ENCODE measurements at places on chromosomes 2 and 18. TPM values are rescaled to one million over a fixed set of nuclear protein-coding genes. Genes with fewer than 3 reads are reported as not detected.

DNA sequence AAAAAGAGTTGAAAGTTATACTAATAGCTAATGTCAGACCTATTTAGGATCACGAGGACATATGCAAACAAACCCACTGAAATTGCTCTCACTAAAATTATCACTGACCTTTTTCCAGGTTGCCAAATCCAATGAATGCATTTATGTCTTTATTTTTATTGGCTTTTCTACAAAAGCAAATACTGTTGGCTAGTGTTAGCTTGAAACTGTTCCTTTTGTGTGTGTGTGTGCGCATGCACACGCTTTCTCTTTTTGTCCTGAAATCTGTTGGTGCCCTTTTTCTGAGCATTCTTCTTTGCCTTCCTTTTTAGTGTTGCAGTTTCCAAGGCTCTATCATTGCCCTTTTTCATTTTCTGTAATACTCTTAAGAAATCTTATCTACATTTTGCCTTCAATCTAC is 1269.2 kb downstream of the LRP1B start:
- no peak for DNase-seq

- no peak for DNase-seq
These were observed 14.0 kb upstream of the PDCL3 start for GRCh38 chr2:100548771-100549170.

The KCNS3 gene
- 10.7 TPM for total RNA-seq

DNA sequence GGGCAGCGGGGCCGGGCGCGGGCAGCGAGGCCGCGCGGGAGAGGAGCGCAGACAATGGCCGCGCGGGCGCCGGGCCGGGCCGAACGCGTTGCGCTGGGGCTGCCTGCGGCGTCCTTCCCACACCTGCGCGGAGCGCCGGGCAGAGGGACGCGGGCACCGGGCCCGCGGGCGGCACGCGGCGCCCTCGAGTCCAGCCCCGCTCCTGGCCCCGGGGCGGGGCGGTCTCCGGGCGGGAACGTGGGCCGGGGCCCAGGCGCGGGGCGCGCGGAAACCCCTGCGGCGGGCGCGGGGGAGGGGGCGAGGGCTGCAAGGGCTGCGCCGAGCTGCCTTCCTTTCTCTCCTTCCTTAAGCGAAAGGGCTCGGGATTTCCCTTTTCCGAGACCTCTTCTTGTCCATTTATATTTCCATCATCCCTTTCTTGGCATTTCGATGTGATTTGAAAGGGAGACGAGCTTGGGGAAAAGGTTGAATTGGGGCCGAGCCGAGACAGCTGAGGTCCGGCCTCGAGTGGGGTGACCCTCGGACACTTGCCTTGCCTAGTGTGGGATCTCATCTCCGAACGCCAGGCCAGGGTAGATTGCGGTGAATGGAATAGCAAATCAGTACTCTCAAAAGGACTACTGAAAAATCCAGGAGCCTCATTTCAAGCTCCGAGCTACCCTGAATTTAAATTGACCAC is 676 bp downstream of the KLHL23 start:
- peak; percentile 39 for DNase-seq

DNA sequence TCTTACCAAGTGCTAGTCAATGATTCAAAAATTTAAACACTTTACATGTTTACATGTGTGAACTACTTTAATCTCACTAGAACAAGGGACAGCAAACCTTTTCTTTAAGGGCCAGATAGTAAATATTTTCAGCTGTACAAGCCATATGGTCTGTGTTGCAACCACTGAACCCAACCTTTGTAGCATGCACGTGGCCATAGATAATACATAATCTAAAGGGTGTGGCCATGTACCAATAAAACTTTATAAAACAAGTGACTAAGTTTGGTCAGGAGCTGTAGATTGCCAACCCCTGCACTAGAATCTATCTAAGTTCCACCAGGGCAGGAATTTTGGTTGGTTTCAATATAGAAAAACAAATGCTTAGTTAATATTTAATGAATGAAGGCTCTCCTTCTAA is 18.4 kb upstream of the SPRED2 start:
- DNase-seq = no peak

DNA sequence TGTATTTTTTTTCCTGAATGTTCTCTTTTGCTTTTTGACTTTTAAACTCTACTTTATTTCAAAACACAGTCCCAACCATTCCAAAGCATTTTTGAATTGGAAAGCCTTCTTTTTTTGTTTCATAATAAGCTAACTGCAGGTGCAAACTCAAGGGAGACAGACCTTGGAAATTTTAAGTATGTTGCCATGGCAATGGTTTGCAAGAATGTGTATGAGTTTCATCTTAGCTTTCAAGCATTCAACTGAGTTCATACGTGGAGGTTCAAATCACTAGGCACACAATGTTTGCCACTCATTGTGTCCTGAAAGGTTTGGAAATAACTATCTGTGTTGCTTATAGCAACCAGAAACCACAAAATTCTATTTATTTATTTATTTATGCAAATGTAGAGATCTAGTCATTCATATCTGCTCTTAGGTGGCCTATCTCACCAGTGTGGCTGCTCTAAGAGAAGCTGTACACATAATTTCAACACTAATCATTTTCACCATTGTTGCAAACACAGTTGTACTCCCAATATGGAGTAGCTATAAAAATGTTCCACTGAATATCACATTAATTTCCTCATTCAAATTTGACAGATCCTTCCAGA is 805.7 kb upstream of the FSHR start:
- no peak for DNase-seq

DNA sequence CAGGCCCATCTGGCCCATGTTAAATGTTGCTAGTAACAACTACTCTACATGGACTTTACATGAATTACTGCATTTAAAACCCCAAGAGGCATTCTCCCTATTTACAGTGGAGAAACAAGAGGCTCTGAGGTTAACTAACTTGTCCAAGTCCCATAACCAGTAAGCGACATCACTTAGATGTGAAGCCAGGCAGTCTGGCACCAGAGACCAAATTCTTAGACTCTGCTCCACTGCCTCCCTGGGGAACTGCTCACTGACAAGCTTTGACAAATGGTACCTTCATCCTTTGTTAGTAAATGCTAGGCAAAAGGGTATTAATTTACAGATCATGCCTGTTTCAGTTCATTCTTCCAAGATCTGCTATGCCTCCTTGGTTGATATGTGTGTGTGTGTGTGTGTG is 124.8 kb downstream of the AFF3 start:
- DNase-seq = no peak

The CDK5R2 gene
- total RNA-seq = not detected

The NT5DC4 gene
- total RNA-seq = not detected

- DNase-seq = no peak
These were observed 617.6 kb downstream of the ADCYAP1 start for GRCh38 chr18:1522249-1522615.

GRCh38 chr2:8096484-8096883 is 585.4 kb upstream of the ID2 start:
- no peak for DNase-seq

DNA sequence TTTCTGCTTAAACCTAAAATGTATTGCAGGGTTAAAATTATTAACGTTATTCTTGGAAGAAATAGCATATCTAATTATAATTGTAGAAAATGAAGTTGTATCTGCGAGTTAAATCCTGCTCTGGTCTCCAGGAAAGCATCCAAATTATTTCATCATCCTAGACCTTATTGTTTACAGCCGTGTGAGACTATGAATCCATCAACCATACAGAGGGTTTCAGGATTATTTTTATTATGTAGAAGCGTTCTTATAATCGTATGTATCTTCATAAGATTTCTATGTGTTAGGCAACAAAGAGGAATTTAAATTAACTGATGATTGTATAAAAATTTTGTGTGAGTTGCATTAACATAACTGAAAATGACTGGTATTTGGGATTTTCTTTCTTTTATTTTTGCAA is 14.5 kb upstream of the DSC3 start:
- DNase-seq = no peak

The PAX3 gene
- total RNA-seq = not detected

- no peak for DNase-seq
These were observed 18.8 kb downstream of the FARSB start for GRCh38 chr2:222637067-222637466.

The LDAH gene
- total RNA-seq = 9.7 TPM

GRCh38 chr2:88627856-88628570 is 749 bp upstream of the EIF2AK3 start:
- DNase-seq = peak; percentile 89

The SNTG2 gene
- total RNA-seq = 18.2 TPM

The CTAGE1 gene
- total RNA-seq = not detected

- DNase-seq = no peak
These were observed 61.6 kb downstream of the DNMT3A start for GRCh38 chr2:25280051-25280687.

DNA sequence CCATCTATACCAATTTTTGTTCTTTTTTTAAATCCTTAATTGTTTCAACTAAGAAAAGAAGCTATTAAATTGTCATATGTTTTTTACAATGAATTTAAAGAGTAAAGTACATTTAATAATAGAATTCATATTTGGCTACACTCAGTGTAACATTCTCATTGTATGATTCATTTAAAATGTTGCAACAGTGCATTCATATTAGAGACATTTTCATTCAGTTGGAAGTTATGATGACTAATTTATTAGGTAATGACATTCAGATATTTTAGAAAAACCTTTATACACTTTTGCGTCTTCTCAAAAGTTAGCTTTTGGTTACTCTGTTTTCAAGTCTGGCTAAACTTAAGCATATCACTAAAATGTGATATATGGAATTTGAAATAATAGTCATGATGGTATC is 887.5 kb upstream of the NRXN1 start:
- no peak for DNase-seq

GRCh38 chr2:15772086-15772595 is 168.2 kb upstream of the MYCN start:
- DNase-seq = no peak

DNA sequence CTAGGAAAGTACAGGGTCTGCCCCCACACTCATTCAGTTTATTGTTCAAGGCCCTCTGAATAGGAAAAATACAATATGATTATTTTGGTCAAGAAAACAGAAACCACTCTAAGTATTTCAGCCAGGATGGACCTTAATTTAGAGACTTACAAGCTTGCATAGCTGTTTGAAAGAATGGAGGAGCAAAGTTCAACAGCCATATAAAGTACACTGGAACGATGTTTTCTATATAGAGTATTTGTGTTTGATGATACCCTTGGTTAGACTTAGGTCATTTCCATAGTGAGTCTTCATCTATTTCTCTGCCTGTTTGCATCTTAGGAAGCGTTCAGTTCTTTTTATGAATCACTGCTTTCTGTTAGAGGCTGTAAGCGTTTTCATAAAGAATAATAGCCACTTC is 366.2 kb downstream of the NUP35 start:
- no peak for DNase-seq

DNA sequence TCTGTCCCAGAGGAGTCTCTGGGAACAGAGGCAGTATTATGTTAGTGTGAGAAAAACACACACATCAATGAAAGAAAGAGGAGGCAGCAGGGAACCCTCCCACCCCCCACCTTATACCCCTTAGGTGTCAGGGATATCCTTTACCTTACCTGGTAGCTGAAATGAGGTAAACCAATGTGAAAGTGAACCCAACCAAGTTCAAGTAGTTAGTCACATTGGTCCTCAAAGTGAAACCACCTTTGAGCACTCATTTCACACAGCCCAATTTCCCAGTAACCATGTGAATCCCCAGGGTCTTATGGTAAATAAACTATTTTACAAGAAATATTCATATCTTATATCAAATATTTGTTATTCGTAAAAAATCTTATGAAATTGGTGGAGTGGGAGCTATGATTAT is 377.8 kb downstream of the LRATD1 start:
- DNase-seq = no peak

DNA sequence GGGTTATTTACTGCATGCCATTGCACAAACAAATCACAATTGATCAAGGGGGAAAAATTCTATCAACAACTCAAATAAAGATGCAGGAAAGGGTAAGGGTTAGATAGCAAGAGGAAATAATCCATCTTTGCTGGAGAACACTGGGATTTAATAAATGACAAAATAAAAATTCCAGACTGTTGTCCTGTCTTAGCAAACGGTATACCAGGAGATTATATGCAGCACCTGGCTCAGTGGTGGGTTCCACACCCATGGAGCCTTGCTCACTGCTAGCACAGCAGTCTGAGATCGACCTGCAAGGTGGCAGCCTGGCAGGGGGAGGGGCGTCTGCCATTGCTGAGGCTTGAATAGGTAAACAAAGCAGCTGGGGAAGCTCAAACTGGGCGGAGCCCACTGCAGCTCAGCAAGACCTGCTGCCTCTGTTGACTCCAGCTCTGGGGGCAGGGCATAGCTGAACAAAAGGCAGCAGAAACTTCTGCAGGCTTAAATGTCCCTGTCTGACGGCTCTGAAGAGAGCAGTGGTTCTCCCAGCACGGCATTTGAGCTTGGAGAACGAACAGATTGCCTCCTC is 296.5 kb upstream of the THSD7B start:
- no peak for DNase-seq
